Activated naive CD4-positive, alpha-beta T cell treated with anti-CD3 and anti-CD28 coated beads for 36 hours (primary cell): ENCODE measurements at places on chromosomes 2 and 18. TPM values are rescaled to one million over a fixed set of nuclear protein-coding genes. Genes with fewer than 3 reads are reported as not detected.
A peak's percentile ranks its signal among the peaks of the same experiment; 100 is the strongest.

Gene FNDC4
- not detected for total RNA-seq

DNA sequence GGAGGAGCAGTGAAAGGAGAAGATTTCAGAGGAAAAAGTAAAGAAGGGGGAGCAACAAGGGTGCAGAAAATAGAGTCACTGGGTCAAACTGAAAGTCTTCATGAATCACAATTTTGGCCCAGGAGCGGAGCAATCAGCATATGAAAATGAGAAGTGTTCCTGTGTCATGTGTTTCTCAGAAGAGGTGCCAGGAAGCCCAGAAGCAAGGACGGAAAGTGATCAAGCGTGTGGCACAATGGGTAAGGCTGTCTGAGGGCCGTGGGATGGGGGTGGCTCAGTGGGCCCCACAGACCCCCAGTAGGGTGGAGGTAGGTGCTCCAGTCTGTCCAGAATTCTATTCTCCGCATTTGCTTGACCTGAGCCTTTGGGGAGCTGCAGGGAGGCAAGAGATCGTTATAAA is 44.2 kb downstream of the SP140 start:
- H3K36me3 ChIP-seq, result peaks cover 64% of the 10 kb centered on the region
- H3K27ac ChIP-seq, result peak overlapping the region; percentile 25
- H3K4me3 ChIP-seq, result no peak overlapping the region

Gene CDH7
- not detected for total RNA-seq

GRCh38 chr18:63178971-63179370 is 140.6 kb downstream of the BCL2 start:
- H3K4me3 ChIP-seq, result no peak overlapping the region
- H3K27ac ChIP-seq, result no peak overlapping the region
- H3K36me3 ChIP-seq, result peaks cover 4% of the 10 kb centered on the region
- H3K4me1 ChIP-seq, result peaks cover 70% of the 10 kb centered on the region
- H3K27me3 ChIP-seq, result no peaks in the 10 kb centered on the region
- DNase-seq, result no peak

DNA sequence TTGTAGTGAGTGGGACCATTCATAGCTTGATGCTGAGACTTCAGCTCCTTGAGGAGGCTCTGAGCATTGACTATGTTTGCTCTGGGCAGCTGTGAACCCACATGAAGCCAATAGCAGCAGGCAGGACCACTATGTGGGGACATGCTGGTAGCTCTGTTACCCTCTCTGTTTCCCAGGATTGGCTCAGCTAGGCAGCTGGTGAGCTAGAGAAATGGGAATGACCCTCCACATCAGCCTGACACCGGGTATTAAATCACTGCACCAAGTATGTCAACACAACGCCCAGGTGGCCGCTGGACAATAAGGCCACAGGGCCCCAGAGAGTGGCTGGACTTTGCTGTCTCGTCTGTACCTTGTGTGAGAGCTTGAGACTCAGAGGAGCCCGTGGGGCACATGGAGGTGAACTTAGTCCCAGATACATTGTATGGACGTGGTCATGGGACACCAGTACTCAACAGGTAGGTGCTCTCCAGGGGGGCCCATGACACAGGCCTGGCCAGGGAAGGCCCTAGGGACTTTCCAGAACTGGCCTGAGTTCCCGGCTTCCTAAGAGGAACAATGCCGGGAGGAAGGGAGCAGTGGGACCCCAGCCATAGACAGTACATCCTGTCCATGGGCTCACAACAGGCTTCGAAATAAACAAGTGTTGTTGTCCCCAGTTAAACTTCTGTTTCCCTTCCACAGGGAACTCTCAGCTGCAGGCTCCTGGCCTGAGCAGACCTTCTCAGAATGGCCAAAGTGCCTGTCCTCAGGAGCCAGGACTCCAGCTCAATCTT is 35.2 kb downstream of the HS1BP3 start:
- no peaks in the 10 kb centered on the region for H3K27me3 ChIP-seq
- no peak for DNase-seq
